Activated T-helper 1 cell treated with anti-CD3 and anti-CD28 coated beads, Interleukin-12 subunit alpha, Interleukin-12 subunit beta, Interleukin-2, Interleukin-4 antibody, amounts not matched to agents 30 ng/mL and 10 ng/mL and 1 ng/mL, durations not matched to agents 14 hours and 24 hours and 36 hours (primary cell): ENCODE measurements at places on chromosomes 1 and 21.

GRCh38 chr1:191615101-191615821 is 543.0 kb upstream of the RGS18 start:
- DNase-seq = no peak

DNA sequence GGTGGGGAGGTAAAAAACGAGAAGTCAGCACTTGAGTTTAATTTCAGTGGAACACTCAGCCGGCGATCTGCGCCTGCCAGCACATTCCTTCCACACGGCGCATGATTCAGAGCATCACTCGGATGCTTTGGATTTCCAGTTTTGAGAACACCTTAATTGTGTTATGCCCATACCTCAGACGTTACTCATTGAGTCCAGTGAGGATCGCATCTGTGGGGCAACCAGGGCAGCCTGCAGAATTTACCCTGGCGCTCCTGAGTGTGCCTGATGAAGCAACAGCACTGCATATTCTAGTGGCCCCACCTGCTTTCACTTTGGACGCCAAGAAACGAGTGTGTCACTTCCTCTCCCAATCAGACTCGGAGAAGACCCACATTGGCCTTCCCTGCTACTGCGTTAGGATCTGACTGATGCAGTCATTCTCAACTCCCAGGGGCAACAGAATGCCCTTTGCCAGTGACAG is 19.9 kb downstream of the FAM89A start:
- DNase-seq = no peak

DNA sequence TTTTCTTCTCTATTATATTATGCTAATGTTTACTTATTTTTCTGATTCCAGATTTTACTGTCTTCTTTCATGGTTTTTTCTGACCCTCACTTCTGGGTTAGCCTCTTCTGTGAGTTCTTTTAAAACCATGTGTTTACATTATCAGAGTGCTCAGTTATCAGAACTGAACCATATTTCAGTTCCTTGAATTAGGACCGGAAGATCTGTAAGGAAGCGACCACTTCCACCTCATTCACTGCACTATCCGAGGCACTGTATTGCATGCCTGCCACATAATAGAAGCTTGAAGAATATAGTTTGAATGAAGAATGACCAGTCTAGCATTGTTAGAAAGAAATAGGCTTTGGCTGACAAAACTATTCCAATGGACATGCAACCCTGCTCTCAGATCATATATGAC is 281.0 kb upstream of the DEPDC1 start:
- no peak for DNase-seq

- no peak for DNase-seq
These were observed 97.8 kb upstream of the ADGRL2 start for GRCh38 chr1:81702903-81703302.

GRCh38 chr21:34055615-34056014 is 17.8 kb upstream of the MRPS6 start:
- no peak for DNase-seq

DNA sequence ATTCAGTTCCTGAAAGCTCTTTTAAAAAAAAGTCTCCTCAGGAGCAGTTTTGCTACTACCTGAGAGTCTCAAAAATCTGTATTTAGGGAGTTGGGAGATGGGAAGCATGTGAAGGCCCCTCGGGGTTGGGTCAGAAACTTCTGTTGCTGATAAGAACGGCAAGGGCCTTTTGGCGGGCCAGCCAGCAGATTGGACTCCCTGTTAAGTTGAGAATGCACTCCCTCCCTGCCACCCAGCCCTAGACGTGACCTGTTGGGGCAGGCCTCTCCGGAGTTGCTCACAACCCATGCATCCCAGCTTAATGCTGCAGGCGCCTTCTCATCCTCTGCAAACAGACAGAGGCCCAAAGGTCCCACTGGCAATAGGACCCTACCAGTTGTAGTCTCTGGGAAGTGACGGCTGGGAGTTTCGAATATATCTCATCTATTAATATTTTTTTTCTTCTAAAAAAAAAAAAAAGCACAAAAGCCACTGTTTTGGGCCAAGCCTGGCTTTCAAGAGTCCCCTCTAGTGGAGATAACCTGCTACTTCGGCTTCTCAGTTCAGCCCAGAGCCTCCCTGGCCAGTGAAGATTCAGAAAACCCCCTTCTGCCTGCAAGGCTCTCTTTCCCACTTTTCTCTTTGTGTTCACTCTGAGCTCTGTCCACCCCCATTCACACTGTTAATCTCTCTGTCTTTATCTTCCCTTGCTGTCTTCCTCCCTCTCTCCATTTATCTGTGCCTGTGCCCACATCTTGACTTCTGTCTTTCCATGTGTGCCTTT is 5.3 kb downstream of the PLXNA2 start:
- no peak for DNase-seq

GRCh38 chr1:183276386-183277080 is 90.5 kb downstream of the LAMC2 start:
- no peak for DNase-seq

- DNase-seq = no peak
These were observed 500.6 kb downstream of the DISC1 start for GRCh38 chr1:232127190-232127589.

DNA sequence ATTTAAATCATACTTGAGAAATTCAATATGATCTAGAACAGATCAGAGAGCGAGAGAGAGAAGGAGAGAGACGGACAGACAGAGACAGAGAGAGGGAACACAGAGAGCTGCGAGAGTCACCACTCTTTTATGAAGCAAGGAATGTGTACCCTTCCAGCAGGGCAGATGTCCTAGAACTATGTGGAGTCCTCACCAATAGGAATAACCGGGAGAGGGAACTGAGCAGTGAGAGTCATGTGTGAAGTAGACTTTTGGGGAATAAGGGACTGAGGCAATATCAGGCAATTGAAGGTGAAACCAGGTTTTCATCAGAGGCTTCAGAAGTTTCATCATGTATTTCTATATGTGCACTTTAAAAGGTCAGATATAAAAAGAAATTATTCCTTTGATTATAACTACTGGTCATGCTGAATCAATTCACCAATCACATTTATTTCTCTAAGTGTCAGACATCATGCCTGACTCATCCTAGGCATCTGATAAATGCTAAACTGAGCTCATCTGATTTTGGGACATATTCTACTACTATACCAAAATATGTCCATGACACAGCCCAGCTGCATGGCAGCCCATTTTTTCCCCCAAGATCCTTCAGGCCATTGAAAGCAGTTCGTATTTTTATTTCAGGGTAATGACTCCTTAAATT is 22.4 kb downstream of the VTCN1 start:
- no peak for DNase-seq

DNA sequence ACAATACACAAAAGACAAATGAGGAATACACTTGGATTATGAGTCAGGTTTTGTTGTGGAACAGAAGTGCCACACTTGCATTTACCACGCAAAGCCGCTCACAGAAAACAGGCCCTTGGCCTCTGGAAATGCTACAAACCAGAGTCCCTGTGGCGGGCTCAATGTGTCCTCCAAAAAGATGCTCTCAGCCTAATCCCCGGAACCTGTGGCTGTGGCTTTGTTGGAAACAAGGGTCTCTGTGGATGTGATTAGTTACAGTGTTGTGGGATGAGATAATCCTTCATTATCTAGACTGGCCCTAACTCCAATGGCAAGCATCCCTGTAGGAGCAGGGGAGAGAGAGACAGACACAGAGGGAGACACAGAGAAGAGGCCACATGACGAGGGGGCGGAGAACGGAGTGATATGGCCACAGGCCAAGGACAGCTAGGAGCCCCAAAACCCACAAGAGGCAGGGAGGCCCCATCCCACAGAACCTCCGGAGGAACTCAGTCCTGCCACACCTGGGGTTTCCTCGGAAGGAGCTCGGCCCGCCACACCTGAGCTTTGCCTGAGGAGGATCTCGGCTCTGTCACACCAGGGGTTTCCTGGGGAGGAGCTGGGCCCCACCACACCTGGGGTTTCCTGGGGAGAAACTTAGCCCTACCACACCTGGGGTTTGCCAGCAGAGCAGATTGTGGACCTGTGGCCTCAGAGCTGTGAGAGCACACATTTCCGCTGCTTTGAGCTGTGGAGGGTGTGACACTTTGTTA is 55.4 kb downstream of the NPHP4 start:
- no peak for DNase-seq

- no peak for DNase-seq
These were observed 222.5 kb downstream of the MRPL39 start for GRCh38 chr21:25384782-25385181.

- DNase-seq = no peak
These were observed 15.1 kb downstream of the TAF13 start for GRCh38 chr1:109060707-109061106.

GRCh38 chr1:3663999-3664699 is 11.8 kb downstream of the TP73 start:
- no peak for DNase-seq

DNA sequence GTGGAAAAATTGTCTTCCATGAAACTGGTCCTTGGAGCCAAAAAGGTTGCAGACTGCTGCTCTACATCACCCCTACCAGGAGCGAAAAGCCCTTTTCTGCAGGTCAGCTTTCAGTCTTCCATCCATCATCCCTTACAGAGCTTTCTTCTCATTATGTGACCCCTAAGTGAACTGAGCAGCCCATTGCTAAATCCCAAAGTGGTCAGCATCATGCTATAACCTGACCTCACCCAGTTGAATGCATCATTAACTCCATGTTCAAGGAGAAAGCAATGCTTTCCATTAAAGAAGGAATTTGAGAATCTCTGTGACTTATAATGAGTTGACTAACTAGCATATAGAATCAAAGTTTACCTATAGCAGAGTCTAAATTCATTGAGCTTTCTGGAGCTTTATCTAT is 10.4 kb upstream of the IL24 start:
- DNase-seq = no peak

DNA sequence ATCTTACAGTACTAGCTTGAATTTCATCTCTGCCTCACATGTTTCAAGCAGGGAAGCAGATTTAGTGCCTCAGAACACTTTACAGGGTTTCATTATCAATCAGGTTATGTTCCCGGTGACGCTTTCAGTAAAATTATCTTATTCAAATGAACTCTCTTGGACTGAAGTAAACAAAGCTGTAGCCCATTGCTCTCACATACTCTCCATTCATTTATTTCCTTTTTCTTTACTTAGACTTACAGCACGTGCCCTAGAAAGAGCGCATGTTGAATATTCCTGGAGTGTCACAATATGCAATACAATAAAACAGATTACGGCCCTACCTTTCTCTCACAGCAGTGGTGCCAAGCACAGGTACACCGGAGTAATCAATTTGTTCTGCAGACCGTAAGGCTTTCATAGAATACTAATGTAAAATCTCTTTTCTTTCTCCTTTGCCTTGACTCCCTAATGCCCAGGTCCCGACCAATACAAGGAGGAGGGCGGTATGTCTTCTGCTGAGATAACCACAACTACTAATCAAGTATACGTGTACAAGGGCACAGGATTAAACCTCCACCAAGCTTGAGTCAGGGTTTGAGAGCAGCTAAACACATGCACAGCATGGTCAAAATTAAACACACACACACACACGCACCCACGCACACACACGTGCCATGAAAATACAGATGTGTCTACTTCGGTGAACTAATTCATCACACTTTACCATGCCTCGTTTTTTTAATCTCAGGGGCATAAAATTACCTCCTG is 62.8 kb downstream of the NRIP1 start:
- DNase-seq = no peak

GRCh38 chr1:172674831-172675613 is 16.1 kb downstream of the FASLG start:
- no peak for DNase-seq

- no peak for DNase-seq
These were observed 203.0 kb downstream of the PLPP3 start for GRCh38 chr1:56376188-56376984.

- DNase-seq = peak; percentile 50
These were observed 2.8 kb downstream of the PIGV start for GRCh38 chr1:26790551-26790953.

GRCh38 chr1:79819140-79819539 is 812.6 kb upstream of the ADGRL4 start:
- no peak for DNase-seq

DNA sequence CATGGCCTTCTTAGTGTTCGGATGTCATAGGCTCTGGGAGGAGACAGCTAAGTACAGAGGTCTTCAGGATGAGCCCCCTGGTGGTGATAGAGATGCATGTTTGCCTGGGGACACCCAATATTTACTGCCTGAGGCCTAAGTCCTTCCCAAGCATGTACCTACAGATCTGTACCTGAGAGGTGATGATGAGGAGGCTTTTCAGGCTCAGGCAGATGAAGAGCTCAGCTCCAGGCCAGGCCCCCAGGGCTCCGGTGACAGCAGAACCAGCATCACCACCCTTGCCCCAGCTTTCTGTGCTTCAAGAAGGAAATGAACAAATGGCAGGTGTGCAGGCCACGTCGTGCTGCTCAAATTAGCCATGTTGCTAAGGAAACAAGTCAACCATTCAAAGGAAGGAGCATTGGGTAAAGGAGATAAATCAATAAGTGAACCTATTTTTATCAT is 21.1 kb downstream of the CACNA1E start:
- no peak for DNase-seq

- DNase-seq = no peak
These were observed 1.0 kb downstream of the F11R start for GRCh38 chr1:161019751-161020495.

GRCh38 chr1:86823821-86824500 is 90.0 kb downstream of the SELENOF start:
- DNase-seq = no peak
